Frontal cortex (tissue), 4 donors: ENCODE measurements at places on chromosomes 2 and 18.

GRCh38 chr2:212905640-212906201 is 245.7 kb downstream of the IKZF2 start:
- no peak for DNase-seq

GRCh38 chr2:138087751-138088593 is 123.7 kb downstream of the HNMT start:
- DNase-seq: no peak

DNA sequence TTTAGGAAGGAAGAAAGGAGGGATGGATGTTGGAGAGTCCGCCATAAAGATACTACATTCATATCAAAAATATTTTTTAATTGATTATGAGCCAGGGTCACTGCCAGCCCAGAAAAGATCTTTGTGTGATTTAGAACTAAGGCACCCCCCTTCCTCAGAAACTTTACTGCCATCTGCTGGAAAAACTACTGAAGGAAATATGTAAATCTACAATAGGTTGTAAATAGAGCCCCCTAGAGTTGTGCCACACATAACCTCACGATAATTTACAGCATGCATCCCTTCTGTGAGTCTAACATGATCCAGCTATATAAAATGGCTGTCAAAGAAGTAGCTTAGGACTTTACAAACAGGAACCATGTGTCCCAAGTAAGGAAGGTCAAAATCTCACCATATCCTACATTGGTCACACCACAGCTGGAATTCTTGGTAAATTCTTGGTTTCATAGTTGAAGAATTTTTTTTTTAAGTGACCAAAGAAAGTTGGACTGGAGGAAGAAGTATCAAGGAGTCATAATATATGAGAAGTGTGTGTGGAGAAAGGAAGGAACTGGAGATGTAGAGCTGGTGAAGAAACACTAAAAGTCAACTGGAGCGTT is 152.5 kb downstream of the CYP26B1 start:
- no peak for DNase-seq

GRCh38 chr18:46276748-46277147 is 172.6 kb downstream of the HAUS1 start:
- no peak for DNase-seq

GRCh38 chr2:102664471-102664909 is 45.1 kb downstream of the SLC9A2 start:
- DNase-seq: no peak

DNA sequence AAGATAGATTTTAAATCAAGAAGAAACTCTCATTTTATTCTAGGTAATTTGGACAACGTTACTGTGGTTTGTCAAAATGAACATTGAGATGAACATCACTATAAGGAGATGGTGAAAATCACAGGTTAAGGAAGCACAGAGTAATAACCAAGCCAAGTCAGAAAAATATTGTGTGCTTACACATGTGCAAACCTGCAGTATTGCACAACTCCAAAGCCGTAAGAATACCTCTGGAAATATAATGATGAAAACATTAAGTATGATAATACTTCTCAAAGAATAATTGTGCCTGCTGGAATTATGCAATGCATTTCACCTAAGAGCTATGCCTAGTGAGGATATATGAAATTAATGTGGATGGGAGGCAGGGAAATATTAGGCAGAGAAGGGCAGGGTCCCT is 21.1 kb upstream of the GALNT5 start:
- no peak for DNase-seq

DNA sequence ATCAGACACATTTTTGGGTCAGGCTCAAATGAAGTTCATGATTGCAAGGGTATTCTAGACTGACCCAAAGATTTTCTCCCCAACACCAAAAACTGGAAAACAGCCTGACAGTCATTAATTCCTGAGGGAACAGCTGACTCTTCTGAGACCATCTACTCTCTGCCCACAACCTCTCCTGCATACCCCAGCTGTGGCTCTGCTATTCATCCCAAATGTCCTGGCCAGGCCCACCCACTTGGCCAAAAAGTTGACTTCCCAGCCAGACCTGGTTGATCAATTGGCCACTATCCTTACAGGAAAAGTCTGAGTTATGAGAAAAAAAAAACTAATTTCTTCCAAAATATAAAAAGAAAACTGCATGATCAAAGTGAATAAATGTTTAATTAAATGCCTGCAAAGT is 103.8 kb upstream of the ST3GAL5 start:
- DNase-seq: no peak

GRCh38 chr2:15826273-15826717 is 114.1 kb upstream of the MYCN start:
- DNase-seq: no peak

- DNase-seq: no peak
Measured at GRCh38 chr18:36697905-36698304, 130.9 kb downstream of the TPGS2 start.

DNA sequence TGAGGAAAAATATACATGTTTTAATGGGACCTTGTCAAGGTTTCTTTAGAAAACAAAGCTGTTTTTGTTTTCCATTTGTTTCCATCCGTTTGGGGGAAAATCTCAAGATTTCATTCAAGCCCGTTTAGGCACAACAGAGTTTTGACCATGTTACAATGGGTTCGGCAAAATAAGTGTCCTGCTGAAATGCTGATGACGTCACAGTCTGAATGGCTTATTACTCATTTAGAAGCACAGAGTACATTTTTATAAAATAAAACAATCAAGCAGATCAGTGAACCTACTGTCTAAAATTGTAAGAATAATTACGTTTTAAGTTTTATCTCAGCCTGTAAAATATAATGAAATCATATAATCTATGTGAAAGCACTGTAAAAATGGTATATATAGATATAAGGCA is 174.2 kb downstream of the MYT1L start:
- no peak for DNase-seq

- DNase-seq: no peak
Measured at GRCh38 chr18:25886283-25886682, 204.1 kb downstream of the SS18 start.

DNA sequence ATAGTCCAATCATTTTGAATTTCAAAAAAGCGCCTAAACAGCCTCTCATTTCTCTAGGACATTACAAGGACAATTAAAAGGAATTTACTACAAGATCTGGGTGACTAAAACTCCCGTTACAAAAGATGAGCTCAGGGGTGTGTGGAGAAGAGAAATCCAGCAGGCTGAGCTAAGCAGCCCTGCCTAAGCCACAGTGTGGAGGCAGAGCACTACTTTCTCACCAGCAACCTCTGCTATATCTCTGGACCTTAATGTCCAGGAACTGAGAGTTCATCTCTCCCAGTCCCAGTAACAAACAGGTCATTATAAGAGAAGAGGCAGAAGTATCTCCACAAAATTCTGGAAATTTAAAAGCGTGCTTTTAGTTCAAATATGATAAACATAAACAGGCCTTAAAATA is 18.9 kb upstream of the ANKRD62 start:
- no peak for DNase-seq

DNA sequence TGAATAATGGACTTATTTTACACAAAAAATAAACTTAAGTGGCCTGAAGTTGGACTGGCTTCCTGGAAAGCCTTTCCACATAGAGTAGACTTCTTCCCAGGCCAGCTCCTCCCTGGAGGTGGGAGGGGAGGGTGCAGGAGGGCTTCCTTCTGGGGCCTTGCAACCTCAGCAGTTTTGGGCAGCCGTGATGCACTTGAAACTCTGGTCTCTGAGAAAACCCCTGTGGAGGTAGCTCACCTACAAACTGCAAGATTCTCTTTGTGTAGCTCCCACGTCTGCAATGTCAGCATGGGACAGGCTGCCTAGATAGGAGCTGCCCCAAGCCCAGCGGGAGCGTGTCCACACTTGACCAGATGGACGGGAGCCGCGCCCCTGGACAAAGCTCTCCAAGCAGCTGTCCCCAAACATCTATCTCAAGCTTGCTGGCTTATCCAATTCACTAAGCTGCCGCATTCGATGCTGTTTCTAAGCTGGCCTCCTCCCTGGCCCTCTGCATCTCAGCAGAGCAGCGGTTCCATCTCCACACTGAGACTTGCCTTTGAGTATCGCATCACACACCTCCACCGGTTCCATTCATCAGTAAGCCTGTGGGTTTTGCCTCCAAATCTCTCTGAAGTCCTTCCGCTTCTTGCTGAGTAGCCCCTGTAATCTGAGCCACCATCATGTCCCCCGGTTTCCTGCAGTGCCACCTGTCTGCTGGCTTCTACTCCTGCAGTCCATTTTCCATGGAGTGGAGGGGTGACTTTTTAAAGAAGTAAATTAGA is 1.6 kb upstream of the LPIN1 start:
- DNase-seq: no peak

DNA sequence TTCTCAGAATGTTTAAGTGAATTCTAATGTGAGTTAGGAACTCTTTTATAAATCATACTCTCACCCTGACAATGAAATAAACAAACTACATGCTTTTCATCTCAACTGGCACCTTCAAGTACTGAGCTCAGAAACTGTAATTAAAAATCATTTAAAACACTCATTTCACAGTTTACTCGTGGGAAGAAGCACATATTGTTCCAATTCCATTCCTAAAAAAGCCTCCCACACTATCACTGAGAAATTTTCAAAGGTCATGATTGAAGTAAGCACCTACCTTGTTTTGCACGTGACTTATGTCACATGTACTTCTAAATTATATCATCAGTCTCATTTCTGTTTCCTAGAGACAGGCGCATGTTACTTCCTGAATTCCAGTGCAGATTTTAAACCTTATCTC is 678.1 kb upstream of the SLC8A1 start:
- no peak for DNase-seq

GRCh38 chr2:238743243-238744065 is 104.4 kb upstream of the TWIST2 start:
- DNase-seq: no peak

DNA sequence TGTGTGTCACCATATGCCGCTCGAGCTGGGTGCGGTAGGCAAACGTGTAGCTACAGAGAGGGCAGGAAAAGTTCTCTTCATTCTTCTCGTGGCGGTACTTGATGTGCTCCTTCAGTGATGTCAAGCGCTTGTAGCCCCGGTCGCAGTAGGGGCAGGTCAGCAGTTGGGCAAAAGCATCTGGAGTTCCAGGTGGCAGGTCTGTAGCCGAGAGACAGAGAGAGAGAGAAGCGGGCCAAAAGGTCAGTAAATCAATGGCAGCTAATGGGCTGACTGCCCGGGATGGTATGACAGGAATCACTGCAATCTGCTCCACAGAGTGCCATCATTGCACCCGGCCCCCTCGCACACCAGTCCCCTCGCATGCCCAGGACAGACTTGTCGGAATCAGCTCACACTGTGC is 116.0 kb downstream of the ZEB2 start:
- no peak for DNase-seq

DNA sequence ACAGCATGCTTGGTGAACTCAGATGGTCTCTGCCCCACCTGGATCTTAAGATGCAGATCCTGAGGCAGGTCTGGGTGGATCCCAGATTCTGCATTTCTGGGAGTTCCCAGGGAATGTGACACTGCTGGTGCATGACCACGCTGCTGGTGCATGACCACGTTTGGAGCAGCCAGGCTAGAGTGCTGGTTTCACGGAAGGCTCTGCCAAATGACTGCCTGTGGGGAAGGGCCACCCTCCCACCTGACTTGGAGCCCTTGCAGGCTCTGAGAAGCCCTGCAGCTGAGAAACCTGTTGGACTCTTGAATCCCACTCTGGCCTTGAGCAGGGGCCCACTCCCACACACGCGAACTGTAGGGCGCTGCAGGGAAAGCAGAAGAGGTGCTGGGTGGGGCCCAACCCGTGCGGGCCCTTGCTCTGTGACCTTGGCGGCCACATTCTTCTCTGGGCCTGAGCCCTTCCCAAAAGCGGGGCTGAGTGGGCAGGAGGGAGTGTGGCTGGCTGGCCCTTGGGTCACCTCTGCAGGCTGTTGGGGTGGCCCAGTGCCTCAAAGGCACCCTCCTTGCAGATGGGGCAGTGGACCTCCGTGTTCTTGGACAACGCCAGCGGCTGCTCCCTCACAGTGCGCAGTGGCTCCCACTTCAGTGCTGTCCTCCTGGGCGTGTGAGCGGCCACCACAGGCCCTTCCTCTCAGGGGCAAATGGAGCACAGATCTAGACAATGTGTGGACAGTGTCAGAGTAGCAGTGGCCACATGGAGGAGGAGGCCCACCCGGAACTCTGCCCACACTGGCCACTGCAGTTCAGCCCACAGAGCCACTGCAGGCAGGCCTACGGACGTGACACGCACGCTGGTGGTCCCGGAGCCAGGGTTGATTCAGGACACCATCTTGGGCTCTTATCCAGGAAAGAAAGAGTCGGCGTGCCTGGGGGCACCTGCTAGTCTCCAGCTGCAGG is 7.9 kb downstream of the ERFE start:
- DNase-seq: no peak

- no peak for DNase-seq
Measured at GRCh38 chr2:23976883-23977282, 33.0 kb upstream of the MFSD2B start.

DNA sequence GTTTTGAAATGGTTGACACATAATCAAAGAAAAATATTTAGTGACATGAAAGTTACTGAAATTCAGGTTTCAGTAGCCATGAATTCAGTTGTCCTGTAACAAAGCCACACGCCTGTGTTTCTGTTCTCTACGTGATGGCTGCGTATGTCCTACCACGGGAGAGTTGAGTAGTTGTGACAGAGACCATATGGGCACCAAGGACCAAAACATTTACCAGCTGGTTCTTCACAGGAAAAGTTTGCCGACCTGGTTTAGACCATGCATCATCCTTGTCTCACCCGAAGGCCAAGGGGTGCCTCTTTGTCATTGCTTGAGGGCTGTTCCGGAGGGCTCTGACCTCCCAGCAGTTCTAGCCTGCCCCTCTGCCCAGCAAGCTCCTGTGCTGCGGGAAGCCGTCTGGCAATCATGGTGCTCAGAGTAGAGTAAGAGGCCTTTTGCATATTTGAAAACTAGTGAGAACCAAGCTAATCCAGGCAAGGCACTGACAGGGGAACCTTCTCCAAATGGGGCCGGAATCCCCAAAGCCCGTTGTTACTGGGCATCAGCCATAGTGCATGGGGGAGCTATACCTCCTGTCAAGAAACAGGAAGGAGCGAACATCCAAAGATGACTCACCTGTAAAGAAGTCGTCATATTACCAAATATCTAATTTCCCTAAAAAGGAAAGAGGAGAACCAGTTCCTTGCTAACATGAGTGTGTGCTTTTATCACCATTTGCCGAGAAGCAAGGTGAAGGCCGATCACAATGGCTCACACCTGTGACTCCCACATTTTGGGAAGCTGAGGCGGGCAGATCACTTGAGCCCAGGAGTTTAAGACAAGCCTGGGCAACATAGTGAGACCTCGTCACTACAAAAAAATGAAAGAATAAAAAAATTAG is 92.6 kb upstream of the RAB12 start:
- no peak for DNase-seq

DNA sequence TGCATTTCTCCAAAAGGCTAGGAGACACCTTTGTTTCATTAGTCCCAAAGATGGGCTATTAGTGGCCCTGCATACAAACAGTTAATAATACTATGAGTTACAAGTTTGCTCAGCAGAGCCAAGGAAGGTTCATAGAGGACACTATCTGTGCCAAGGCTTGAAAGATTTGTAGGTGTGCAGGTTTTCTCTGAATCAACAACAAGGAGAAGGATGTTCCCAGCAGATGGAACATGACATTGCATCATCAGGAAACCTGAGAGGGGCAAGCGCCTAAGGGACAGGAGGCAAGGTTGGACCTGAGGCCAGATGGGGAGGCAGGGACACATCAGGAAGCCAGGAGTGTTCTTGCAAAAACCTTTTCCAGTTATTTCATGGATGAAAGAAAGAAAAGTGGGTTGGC is 35.4 kb upstream of the STK17B start:
- no peak for DNase-seq
